Activated T-cell treated with anti-CD3 and anti-CD28 coated beads for 1 hour (primary cell): ENCODE measurements at places on chromosomes 4 and X.

GRCh38 chrX:136626237-136626636 is 21.7 kb upstream of the CD40LG start:
- DNase-seq = no peak

DNA sequence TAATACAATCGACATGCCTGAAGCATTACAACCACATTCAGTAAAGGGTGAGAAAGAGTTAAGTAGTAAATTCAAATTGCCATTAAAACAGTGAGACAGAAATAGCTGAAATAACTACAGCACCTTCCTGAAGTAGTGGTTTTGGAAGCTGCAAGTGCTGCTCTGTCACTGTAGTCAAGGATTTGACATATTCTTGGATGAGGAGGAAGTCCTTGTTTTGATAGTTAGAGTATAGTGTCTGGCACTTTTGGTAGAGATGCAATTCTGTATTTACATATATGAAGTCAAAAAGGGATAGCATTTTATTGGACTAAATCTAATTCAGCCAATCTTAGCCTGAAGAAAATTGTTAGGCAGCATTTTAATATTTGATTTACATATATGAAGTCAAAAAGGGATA is 1559.6 kb downstream of the TECRL start:
- DNase-seq = no peak

GRCh38 chr4:87339440-87339839 is 16.8 kb upstream of the HSD17B13 start:
- no peak for DNase-seq

DNA sequence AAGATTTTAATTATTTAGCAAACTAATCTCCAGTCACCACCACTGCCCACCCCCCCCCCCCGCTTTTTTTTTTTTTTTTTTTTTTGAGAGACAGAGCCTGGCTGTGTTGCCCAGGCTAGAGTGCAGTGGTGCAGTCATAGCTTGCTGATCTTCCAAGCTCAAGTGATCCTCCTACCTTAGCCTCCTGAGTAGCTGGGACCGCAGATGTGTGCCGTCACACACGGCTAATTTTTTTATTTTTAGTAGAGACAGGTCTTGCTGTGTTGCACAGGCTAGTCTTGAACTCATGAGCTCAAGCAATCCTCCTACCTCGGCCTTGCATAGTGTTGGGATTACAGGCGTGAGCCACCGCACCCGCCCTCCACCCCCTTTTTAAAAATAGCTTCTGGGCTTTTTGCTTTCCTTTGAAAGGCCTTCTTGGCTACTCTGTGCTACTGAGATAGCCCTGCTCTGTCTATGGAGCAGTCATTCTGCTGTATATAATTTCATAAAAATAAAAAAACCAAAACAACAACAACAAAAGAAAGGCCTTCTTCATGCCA is 18.7 kb downstream of the TXLNG start:
- DNase-seq = no peak

- DNase-seq = no peak
Observed at GRCh38 chr4:37812713-37813112, 13.8 kb upstream of the PGM2 start.

GRCh38 chr4:48227662-48228061 is 42.0 kb downstream of the TEC start:
- DNase-seq = no peak

DNA sequence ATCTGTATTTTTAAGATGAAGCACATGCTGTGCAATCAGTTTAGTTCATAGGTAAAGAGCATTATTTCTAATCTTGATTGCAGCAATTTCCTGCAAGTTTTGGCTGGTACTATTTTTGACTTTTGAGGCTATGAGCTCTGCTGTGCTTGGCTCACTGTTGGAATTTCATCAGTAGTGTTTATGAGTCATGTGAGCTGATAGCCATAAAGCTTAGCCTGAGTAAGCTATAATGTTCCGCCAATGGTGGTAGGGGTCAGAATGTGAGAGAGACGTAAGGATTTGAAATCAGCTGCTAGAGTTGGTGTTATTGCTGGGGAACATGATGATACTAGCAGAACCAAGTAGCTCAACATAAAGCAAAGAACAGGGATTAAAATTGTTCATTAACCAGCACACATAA is 590.9 kb upstream of the GNPDA2 start:
- DNase-seq = no peak

DNA sequence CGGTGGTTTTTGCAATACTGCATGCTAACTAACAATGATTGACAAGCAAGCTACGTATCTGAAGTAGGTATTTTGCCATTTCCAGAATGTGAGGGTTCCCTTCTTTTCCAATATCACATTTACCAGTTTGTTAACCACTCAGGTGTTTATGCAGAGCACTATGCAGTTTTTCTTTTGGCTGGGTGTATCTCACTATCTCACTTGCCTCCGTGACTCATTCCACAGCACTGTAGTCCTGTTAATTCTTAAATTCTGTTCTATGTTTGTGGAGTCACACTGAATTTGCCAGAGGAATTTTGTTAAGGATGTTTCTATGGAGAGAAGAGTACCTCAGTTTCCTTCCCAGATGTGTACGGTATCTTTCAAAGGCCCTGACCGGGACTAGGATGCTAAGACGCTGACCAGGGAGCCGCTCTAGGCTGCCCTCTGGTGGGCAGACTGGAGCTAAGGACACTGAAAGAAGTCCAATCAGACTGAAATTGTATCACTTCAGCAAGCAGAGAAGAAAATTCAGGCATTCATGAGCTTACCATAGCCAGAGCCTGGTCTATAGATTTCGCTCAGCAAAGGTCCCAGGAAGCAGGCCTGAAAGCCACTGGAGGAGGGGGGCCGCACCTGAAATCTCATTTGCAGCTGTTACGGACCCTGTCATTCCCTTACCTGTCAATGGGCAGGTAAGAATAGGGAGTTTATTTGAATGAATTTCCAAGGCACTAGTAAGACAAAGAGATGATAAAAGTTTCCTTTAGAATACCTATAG is 388.4 kb upstream of the SPOCK3 start:
- no peak for DNase-seq

- no peak for DNase-seq
Observed at GRCh38 chr4:109701566-109702410, 1.5 kb downstream of the CASP6 start.

- no peak for DNase-seq
Observed at GRCh38 chrX:23331701-23332100, 2.9 kb upstream of the PTCHD1 start.

DNA sequence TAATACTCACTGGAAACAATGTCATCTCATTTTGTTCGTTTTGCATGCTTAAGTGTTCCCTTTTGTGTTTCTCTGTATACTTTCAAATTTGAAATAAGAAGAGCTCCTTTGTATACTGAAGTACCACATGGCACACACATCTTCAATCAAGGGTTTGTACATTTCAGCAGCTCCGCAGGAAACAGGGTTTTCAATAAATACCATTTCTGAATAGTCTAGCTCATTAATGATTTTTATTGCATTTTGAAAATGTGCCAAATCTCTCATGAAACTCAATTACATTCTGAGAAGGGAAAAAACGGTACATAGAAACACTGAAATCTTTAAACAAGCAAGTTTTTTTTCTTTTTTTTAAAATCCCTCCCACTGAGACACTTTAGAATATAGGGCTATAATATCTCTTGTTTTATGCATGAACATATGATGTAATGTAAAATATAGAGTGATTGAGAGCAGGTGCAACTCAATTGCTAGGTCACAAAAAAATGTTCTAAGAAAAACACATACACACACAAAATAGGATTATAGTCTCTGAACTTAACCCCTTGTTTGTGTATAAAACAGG is 914.2 kb upstream of the PCDH7 start:
- no peak for DNase-seq

DNA sequence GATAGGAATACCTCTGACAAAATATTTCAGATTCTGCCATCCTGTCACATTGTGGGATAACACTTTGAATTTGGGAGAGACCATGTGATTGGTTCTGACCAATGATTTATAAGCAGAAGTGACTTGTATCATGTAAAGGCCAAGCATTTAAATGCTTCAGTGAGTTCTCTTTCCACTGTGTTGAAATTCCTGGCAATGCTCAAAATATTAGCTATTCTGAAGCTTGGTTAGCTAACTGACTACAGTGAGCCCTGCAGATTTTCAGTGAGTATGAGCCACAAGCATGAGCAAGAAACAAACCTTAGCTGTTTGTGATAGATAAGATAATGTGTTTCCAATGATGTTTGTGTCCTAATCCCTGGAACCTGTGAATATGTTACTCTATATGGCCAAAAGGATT is 562.8 kb upstream of the AADAT start:
- no peak for DNase-seq

GRCh38 chr4:75514949-75515612 is 808 bp downstream of the THAP6 start:
- DNase-seq = no peak

GRCh38 chr4:7414736-7415510 is 19.8 kb downstream of the PSAPL1 start:
- no peak for DNase-seq

GRCh38 chr4:152633118-152633517 is 46.7 kb downstream of the TMEM154 start:
- DNase-seq = no peak

DNA sequence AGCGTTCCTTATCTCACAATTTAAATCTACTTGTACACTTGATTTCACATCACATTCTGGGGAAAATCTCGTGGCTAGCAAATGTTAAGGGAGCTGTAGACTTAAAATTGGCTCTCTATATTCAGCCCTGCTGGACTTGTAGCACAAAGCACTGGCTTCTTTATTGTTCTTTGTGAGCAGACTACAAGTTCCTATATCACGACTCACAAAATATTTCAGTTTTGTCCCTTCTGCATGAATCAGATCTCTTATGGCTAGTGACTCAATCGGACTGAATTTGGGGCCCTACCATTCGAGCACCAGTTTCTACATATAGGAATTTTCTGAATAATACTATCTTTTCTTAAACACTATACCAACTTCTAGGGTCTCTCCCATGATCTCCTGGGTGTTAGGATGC is 390.1 kb downstream of the ADAM29 start:
- no peak for DNase-seq

- DNase-seq = no peak
Observed at GRCh38 chr4:21018817-21019216, 318.6 kb downstream of the PACRGL start.

- no peak for DNase-seq
Observed at GRCh38 chr4:9925750-9926439, 95.4 kb downstream of the SLC2A9 start.

DNA sequence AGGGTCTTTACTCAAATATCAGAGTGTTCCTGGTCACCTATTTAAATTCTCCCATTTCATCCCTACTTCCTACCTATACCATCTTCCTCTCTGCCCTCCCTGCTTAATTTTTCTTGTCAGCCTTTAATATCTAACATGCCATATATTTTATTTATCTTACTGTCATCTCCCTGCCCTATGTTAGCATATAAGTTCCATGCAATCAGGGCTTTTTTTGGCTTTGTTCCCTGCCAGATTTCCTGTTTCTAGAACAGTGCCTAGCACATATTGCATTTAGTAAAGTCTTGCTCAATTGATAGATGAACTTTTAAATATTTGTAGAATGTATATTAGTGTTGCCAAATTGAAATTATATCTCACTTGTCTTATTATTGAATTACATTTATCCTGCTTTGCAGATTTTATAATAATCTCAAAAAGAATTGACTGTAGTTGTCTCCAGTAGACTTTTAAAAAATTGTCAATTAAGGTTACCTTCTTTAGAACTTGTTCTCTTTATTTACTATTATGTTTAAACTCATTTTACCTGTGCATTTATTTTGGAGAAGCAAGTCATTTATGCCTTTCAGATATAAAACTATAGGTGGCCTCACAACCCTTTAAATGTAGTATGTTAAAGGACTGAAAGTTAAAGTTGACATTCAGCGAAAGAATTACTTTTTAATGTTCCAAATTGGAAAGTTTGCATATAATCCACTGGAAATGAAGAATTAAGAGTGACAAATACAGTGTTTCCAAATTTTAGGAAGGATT is 108.2 kb upstream of the BMPR1B start:
- no peak for DNase-seq

DNA sequence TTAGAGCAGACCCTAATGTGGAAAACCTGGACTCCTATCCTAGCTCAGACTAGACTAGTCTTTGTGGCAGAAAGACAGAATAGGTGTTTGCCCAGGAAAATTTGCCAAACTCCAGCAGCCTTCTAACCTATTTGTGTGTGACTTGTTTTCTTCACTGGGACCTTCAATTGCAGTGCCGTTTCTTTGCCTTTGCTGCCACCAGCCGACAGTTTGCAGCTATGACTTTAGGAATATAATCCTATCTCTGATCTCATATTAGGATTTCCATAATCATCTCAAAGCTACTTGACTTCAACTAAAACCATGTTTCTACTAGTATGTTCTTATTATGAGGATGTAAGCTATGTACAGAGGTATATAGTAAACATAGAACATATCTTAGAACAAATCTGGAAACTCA is 60.2 kb upstream of the PGAM4 start:
- DNase-seq = no peak

DNA sequence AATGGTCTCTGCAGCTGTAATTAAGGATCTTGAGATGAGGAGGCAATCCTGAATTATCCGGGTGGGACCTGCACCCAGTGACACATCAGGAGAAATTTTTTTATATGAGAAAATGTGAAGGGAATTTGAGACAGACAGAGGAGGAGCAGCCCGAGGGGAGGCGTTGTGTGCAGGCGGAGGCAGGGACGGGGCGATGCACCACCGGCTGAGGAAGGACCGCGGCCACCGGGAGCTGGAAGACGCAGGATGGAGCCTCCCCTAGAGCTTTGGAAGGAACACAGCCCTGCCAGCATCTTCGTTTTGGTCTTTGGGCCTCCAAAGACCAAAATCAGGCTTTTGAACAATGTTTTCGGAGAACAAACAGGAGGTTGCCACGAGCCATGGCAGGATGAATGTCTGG is 85.0 kb upstream of the ADRA2C start:
- DNase-seq = no peak

DNA sequence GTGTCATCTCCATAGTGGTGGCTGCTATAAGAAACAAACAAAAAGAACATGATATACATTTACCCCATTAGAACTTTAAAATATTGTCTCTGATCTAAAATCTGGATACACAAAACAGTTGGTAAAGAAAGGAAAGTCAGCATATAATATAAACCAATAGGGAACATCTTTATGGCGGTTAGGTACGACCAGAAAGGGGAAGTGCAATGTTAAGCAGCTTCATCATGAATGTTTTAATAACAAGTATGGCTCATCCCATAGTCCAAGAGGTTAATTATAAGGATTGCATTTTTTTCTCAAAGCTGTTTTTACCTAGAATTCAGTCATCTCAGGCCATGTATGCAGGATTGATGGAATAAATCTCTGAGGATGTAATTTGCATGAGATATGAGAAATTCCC is 1869.7 kb downstream of the PCDH7 start:
- no peak for DNase-seq

GRCh38 chr4:109020861-109021260 is 258.0 kb upstream of the ETNPPL start:
- no peak for DNase-seq

DNA sequence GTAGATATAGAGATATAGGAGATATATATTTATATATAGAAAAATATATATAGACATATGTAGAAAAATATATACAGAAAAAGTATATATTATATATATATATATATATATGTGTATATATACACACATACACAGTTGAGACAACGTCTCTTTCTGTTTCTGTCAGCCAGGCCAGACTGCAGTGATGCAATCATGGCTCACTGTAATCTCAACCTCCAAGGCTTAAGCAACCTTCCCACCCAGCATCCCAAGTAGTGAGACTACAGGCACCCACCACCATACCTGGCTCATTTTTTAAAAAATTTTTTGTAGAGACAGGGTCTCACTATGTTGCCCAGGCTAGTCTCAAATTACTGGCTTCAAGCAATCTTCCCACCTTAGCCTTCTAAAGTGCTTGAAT is 426.3 kb downstream of the GPM6A start:
- DNase-seq = no peak
